ENCODE measurements at places on chromosomes 3 and 15.

GRCh38 chr3:100590114-100590839 lies 19.1 kb upstream of the ADGRG7 start:
- DNase-seq: peak; percentile 68

DNA sequence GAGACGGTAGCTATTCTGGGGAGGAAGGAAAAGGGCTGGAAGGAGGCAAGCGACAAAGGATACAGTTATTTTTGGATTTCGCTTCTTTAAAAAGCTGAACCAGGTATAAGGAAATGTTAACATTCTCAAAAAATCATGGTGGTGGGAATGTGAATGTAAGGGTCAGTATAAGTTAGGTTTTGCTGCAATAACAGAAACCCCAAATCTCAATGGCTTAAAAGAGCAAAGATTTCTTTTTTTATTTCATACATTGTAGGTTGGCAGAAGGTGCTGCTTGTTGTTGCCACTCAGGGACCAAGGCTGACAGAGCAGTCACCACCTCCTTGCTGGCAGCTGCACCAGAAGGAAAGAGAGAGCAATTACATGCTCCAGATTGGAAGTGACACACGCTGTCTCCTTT lies 176.3 kb upstream of the LPP start:
- DNase-seq: no peak

- no peak for DNase-seq
Observed at GRCh38 chr15:100211855-100212850, 129.6 kb downstream of the ADAMTS17 start.

GRCh38 chr3:138202945-138203701 lies 16.0 kb downstream of the ARMC8 start:
- DNase-seq: no peak

GRCh38 chr3:50327129-50327528 lies 894 bp downstream of the TUSC2 start:
- no peak for DNase-seq
